ENCODE measurements at places on chromosomes 7 and 10.
A peak's percentile ranks its signal among the peaks of the same experiment; 100 is the strongest.

GRCh38 chr10:86017841-86018734 is 348.5 kb downstream of the GRID1 start:
- DNase-seq: no peak

DNA sequence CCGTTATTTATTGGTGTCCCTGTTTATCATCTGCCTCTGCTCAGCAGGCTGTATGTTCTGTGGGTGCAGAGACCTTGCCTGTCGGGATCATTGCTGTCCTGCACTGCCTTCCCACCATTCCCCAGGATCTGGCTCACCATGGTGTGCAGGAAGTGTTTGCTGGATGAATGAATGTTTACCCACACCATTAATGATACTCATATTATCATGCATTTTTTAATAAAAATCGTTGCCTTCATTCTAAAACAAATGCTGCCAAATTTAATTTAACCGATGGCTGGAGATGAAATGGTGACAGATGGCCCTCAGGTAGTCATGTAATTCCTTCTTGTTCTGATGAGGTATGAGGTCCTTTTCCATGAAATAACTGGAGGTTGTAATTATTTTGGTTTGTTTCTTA is 22.5 kb downstream of the PLPP4 start:
- DNase-seq: no peak

DNA sequence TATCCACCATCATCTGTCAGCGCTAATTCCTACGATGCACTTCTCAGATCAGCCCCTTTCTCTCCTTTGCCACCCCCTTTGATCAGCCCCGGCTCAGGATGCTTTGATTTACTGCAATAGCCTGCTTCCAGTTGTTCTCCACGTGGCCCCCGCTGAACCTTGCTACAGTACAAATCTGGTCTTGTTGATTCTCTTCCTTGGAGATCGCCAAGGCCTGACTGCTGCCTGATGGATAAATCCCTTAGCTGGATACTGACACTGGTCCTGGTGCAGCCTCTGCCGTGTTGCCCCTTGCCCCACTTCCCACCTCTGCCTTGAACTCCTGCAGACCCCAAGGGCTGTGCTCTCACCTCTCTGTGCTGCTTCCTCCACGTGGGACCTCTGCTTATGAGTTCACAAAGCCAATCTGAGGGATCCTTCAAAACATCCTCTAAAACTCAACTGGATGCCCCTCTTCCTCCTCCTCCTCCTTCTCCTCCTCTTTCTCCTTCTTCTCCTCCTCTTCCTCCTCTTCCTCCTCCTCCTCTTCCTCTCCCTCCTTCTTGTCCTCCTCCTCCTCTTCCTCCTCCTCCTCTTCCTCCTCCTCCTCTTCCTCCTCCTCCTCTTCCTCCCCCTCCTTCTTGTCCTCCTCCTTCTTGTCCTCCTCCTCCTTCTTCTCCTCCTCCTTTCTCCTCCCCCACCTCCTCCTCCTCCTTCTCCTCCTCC is 15.3 kb downstream of the PLXNA4 start:
- no peak for DNase-seq

GRCh38 chr7:13042605-13043236 is 355.3 kb downstream of the ARL4A start:
- DNase-seq: no peak

DNA sequence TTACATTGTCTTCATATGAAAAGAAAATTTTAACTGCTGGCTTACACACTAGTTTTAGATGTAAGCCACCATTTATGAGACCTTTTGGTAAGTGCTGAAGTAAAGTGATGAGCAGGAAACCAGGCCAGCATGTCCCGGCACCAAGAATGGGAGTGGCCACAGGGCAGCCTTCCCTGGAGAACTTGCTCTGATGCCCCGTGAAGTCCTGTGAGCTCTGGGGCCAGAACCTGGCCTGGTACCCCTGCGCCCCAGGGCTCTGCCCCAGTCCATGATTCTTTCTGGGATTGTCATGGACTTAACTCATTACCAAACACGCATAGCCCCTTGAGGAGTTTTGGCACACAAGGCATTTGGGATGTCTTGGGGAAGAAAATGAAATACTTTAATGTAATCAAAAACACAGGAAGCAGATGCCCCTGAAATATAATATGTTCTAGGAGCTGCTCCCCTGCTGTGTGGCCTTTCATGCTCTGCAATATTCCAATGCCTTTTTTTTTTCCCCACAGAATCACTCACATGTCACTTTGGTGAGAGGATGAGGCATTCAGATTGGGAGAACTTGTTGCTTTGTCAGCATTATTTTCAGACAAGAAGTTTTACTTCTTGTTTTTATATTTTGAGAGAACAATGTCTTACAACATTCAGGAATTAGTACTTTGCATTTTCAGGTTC is 53.1 kb upstream of the CXCL12 start:
- DNase-seq: no peak

GRCh38 chr10:48491392-48492139 is 113.3 kb downstream of the ARHGAP22 start:
- DNase-seq: no peak

GRCh38 chr10:118840071-118840775 is 85.5 kb upstream of the CACUL1 start:
- peak; percentile 67 for DNase-seq

GRCh38 chr7:30845426-30846135 is 66.1 kb upstream of the AQP1 start:
- no peak for DNase-seq

- DNase-seq: no peak
Measured at GRCh38 chr7:55965805-55966421, 1.5 kb downstream of the NIPSNAP2 start.

GRCh38 chr7:94532676-94533075 is 23.1 kb downstream of the CASD1 start:
- DNase-seq: no peak

GRCh38 chr10:71440506-71441035 is 43.9 kb downstream of the CDH23 start:
- no peak for DNase-seq

DNA sequence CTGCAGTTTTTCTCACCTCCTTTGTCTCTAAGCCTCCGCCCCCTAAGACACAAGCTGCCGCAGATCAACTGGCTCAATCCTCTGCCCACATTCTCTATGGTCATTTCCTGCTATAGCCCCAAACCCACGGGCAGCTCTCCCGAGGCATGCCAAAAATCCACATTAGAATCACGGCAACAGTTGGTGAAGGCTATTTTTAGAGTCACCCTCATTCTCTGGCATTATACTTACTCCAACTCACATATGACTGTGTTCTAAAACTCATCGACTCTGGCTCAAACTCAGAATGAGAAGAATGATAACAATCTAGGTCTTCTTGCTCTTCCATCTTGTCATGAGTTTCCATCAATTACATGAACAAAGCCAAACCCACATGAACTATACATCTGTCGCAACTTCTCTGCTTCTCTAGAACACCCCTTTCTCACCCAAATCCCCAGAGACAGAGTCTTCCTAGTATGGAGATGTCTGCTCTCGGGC is 10.9 kb upstream of the KIAA1549 start:
- DNase-seq: no peak

DNA sequence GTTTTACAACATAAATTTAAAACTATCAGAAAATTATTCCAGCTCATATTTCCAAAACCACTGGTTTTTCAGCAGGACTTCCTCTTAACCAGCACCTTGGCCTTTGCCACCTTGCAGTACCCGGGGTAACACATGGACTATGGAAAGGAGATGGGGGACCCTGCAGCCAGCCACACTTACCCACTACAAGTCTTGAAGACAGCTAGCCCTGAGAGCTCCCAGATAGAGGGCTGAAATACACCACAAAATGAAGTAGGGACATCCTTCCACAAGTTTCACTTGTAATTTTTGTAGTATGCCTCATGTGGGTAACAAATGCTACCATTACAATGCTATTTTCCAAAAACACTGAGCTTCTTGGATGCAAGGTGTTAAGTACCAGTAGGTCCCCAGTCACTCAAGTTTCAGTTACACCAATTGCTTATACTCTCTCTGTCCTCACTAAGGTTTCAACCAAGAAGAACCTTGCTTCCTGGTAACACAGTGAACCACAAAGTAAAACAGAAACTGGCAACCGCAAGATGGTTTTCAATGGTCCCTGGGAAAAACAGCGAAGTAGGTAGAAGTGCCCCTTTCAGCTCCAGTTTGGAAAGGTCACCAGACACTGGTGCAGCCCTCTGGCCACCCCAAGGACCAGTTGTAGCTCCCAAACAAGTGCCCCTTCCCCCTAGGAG is 110.9 kb downstream of the SGMS1 start:
- DNase-seq: peak; percentile 29
